IPS DF 19.7 (cell line): ENCODE measurements at places on chromosomes 4 and X.

- no peak for DNase-seq
Measured at GRCh38 chr4:20119141-20119540, 132.6 kb upstream of the SLIT2 start.

DNA sequence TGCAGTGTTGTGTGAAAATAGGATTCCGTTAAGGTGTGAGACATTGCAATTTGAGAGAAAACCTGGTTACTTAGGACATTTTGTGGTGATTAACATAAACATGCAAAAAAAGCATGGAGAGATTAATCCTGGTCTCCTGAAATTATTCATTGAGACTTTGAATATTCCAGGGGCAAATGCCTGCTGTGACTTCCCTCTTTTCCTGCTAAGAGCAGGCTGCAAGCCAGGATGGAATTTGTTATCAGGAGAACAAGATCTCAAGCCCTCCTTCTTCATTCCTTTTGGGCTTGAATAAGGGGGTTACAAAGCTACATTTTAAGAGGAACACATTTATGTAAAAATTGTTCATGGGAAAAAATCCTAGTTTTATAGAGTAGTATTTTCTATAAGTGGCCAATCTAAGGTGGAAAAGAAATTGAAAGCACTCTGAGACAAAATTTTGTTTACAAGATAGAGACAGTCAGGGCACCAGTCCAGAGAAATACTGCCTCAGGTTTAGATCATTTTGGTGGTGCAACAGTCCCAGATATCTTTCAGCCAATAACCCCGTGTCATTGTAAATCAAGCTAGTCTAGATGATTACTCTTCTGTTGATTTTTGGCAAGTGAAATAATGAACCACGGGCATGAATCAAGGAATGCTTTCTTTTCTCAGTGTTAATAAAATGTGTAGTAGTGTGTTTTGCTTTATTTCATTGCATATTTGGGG, 1528.3 kb upstream of the AGA start:
- no peak for DNase-seq

DNA sequence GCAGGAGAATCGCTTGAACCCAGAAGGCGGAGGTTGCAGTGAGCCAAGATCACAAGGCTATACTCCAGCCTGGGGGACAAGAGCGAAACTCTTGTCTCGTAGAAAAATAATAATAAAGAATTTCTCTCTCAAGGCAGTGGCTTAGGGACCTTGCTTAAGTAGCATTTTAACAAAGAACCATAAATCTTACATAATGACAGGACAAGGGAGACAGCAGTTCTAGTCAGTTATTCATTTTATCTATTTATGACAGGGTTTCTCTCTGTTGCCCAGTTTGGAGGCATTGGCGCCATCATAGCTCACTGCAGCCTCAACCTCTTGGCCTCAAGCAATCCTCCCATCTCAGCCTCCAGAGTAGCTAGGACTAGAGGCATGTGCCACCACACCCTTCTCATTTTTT, 31.9 kb upstream of the NOCT start:
- DNase-seq, result no peak

- no peak for DNase-seq
Measured at GRCh38 chr4:25060241-25060962, 29.7 kb upstream of the LGI2 start.

GRCh38 chr4:8580321-8581093, at the start of gene GPR78:
GPR78 (plus strand) TSS chr4:8580392; CDS start chr4:8580983, 591 bp downstream.
- peak; percentile 48 for DNase-seq

DNA sequence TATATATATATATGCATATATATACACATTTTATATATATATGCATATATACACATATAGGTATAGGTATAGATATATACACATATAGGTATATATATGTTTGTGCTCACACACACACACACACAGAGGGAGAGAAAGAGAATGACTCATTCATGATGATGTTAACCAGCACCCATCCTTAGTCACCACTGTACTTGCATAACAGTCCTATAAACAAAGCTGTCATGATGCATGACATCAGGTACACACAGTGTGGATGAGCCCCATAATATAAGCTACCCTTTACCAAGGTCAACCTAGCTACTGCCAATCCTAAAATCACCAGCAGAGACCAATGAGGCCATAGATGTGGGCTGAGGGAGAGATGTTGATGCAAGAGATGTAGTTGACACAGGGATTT, 1408.0 kb downstream of the RAPGEF2 start:
- no peak for DNase-seq

DNA sequence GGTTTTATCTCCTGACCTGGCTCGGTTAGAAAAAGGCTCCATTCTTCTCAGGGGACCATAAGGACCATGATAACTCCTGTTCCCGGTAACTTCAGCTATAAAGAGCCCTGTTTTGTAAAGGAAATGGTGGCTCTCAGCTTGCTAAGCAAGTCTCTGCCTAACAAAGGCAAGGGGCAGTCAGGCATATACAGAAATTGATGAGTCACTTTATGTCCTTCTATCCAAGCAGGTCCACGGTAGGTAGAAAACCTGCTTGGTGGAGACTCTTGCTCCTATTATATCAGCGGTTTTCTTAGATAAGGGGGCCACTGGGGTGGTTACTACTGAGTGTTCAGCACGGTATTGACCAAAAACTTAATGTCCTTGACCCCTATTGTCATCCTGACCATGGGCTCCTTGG, 203.0 kb upstream of the KLF8 start:
- DNase-seq, result no peak

- DNase-seq, result no peak
Measured at GRCh38 chr4:101420661-101421060, 73.3 kb upstream of the PPP3CA start.

- DNase-seq, result no peak
Measured at GRCh38 chr4:39085891-39086290, 23.9 kb downstream of the KLHL5 start.

GRCh38 chr4:151865312-151865711, 104.5 kb upstream of the GATB start:
- DNase-seq, result no peak

DNA sequence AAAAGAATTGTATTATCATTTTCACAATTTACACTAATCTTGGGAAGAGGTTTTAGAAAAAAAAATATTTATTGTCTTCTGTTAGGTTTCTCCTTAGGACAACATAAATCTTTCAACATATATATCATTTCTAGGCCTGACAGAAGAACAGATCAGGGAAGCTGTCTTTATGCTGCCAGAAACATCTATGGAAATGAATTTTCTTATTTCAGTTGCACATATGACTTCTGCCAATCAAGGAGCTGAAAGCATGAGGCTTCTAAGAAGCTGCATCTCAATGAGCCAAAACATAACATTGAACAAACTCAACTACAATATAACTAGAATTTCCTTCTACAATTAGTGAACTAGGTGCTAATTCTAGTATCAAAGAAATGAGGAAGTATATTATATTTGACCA, 258.4 kb downstream of the MAPK10 start:
- DNase-seq, result no peak

- DNase-seq, result no peak
Measured at GRCh38 chrX:44147130-44147529, 173.9 kb upstream of the NDP start.

DNA sequence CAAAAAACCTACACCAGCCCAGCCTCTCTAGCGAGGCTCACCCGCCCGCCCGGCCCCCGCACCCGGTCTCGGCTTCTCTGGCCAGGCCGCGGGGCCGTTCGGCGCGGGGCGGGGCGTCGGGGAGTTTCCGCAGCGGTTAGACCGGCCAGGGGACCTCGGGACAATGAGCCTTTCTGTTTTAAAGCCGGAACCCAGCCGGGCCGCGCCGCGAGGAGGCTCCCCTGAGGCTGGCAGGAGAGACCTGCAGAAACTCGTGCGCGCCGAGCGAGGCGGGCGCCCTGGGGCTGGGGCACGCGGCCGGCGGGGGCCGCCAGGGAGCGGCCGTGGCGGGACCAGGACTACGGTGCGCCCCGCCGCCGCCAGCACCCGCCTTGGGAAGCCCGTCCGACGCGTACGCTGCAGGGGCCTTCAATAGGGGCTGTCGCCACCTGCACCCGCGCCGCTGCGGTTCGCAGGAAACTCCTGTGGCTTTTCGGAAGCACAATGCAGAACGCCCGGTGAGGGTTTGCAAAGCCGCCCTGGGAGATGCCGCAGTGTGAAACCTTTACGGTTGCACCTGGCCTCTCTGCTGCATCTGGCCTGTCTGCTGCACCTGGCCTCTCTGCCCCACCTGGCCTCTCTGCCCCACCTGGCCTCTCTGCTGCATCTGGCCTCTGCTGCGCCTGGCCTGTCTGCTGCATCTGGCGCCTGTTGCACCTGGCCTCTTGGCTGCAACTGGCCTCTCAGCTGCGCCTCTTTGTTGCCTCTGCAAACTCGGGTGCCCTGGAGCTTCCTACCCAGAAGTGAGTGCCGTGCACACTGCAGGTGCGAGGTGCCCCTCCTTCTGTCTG, 63.9 kb downstream of the TRAPPC11 start:
- no peak for DNase-seq

GRCh38 chr4:185309770-185310169, 86.0 kb downstream of the LRP2BP start:
- DNase-seq, result no peak

DNA sequence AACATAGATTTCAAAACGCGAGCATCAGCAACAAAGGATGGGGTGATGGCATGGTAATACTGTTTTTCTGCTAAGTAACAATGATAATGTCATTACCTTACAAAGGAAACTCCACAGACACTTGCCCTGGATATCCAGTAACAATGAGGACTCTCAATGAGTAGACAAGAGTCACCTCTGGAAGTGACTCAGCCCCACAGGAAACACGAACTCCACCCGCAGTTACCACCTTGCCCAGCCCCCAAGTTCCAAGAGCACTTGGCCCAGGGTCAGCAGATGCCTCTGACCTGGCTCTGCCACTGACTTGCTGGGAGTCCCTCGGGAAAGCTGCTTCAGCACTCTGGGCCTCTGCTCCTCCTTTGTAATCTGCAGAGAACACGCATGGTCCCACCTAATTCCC, 110.3 kb upstream of the MAP3K15 start:
- no peak for DNase-seq

GRCh38 chrX:38656350-38656915, 95.1 kb downstream of the TSPAN7 start:
- DNase-seq, result no peak

DNA sequence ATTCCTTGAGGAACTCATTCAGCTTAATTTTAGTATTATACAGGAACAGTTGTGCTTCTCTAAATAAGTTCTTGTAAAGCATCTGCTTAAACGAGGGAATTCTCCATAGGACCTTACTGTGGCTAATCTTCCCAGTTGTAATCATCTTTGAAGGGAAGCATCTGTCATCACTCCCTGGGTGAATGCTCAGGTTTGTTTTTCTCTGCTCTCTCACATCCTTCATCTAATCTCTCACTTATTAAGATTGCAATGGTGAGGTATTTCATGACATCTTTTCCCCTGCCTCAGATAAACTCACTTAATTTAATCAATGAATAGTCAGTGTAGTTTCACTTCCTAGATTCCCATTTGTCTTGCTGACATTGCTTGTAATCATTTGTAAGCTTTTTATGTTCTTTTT, 121.8 kb upstream of the ADAMTS3 start:
- no peak for DNase-seq

GRCh38 chrX:24241822-24242648, 71.8 kb downstream of the SUPT20HL2 start:
- DNase-seq, result no peak

- no peak for DNase-seq
Measured at GRCh38 chr4:2886622-2887021, 43.0 kb downstream of the ADD1 start.

GRCh38 chr4:54547299-54548097, 110.3 kb upstream of the KIT start:
- DNase-seq, result no peak

DNA sequence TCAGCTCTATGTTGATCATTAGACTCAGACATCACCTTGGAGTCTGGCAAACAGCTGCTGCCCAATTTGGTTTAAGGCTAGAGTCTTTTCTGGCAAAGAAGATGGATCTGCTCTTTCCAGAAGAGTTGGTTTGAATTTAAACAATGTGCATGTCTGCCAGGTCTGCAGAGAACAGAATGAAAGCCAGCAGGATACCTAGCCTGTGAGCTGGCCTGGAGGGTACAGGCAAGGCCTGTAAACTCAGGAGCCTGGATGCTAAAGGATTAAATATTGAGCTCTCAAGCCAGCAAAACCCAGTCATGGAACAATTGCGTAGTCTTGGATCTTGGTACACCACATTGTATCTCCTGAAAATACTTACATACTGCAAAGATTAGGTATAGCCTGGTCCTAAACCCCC, 15.6 kb upstream of the PDLIM3 start:
- no peak for DNase-seq

DNA sequence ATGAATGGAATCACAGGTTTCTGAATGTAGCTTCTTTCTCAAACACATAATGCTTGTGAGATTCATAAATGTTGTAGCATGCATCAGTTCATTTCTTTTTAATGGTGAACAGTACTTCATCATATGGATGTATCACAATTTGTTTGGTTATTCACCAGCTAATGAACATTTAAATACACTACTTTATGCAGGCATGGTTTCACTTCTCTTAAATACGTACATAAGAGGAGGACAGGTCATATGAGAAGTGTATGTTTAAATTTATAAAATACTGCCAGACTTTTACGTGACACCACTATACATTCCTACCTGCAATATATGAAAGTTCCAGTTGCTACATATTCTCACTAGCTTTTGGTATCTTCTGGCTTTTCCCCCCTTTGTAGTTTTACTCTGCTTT, 65.4 kb downstream of the ANKRD17 start:
- DNase-seq, result no peak

DNA sequence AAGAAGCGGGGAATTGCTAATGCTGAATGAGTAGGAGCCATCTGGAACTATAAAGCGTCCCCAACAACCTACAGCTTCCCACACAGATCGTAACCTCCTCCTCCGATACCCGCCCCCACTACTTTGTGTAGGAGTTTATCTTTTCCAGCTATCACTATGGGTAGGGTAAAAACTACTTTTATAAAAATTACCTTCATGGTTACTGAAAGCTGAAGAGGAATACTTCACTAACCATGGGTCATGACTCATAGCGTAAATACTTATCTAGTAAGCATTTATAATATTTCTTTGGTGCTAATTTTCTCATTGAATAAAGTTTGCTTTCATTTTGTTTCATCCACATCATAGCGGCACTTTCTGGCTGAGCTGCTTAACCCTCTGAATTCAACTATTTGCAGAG, 79.4 kb upstream of the TNIP3 start:
- no peak for DNase-seq

GRCh38 chr4:2812612-2813354, 19.9 kb downstream of the SH3BP2 start:
- DNase-seq, result no peak
